ENCODE measurements at places on chromosomes 11 and 22.

DNA sequence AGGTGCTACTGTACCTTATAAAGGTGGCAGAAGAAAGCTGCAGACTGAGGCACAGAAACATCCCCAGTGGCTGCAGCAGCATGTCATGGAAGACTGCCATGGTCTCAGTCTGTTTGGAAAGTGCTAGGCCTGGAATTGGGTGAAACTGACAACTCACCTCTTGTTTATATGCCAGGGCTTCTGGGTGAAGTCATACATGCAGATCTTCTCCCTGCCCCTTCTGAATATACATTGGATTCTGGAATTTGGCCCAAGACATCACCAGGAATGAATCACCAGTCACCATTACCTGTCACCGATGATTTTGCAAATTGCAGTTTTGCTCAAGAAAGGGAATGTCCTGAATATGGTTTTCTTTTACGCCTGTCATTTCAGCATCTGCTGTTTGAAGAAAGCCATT is at the start of gene PLET1:
TSS of gene PLET1 (minus strand) at position 371 of the 400 bp plus-strand sequence. CDS start at position 100, 271 bp downstream.
- no peak for DNase-seq

DNA sequence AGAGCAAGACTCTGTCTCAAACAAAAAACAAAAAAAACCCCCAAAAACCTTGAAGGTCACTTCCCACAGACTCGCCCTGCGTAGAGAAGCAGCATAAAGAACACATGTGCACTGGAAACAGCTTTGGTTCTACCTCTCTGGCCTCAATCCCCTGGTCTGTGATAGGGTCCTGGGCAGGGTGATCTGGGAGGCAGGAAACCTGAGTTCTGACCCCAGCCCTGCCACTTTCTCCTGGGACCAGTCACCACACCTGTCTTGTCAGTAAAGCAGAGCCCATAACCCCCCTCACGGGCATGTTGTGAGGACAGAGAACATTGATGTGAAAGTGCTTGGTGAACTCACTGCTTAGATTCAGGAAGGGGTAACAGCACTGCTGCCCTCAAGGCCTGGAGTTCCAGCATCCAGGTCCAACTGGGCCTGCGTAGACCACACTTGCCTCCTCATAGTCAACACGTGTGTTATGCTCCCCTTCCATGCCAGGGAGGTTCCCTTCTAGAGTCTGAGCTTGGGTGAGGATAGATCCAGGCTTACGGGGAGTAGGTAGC is 11.4 kb downstream of the UCP2 start:
- DNase-seq, result no peak

DNA sequence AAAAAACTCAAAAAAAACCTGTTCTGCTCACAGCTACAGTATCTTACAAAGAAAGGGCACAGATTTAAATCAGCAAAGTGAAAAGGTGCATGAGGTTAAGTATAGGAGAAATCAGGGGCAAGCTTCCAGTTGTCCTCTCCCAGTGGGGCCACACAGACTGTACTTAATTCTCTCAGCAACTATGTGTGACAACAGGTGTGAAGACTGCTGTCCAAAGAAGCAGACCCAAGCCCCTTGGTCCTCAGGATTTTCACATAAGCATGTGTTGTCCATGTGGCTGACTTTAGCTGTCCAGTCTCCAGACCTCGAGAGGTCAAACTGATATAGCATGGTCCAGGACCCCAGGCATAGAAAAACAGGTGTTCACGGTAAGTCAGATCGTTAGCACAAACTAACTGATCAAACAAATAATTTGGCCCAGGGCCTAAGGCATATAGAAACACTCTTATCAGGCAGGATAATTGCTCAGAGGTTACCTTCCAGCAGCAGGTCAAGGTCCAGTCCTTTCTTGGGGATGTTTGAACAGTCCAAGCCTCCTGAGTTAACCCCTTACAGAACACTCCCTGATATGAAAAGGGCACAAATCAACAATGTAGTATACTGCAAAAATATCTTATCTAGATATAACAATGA is 21.1 kb upstream of the CSTF3 start:
- DNase-seq, result no peak

- no peak for DNase-seq
Observed at GRCh38 chr11:118961591-118961990, 5.5 kb downstream of the UPK2 start.

DNA sequence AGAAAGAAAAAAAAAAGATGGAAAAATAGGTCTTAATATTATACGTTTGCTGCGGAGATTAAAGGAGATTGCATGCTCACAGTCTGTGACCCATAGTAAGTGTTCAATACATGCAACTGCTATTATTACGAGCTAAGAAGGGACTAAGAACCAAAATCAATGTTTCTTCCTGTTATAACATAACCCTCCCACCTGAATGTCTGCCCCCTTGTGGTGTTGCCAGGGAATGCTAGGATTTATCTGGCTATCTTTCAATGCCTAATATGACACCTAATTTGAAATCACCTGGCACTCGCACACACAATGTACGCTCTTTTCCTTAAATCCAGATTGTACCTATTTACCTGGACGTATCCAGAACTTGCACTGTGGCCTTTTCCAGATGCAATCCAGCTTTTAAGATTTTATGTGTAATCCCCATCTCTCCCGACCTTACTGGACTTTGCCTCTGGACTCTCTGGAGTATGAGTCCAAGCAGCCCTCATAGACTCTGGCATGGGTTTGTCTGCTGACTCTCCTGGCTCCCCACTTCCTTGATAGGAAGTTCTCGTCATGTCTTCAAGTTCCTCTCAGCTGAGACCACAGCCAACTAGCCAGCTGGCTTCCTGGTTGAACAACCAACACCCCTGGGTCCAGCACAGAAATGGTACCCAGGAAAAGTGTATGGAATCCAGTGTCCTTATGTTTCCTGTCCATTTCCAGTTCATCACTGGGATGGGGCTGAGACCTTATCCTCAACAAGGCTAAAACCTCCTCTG is 151.5 kb downstream of the CCDC34 start:
- no peak for DNase-seq
